ENCODE measurements at places on chromosomes 1 and 21.

- peaks cover 5% of the 10 kb centered on the region for H3K36me3 ChIP-seq
- no peak for DNase-seq
- H3K27me3 ChIP-seq = no peaks in the 10 kb centered on the region
- peaks cover 16% of the 10 kb centered on the region for H3K4me1 ChIP-seq
These were observed 1.4 kb downstream of the KTI12 start for GRCh38 chr1:52032124-52032784.

- DNase-seq = no peak
- H3K27me3 ChIP-seq = no peaks in the 10 kb centered on the region
- no peaks in the 10 kb centered on the region for H3K36me3 ChIP-seq
These were observed 452.9 kb upstream of the BEND5 start for GRCh38 chr1:49229555-49229954.

- no peaks in the 10 kb centered on the region for H3K4me1 ChIP-seq
- H3K36me3 ChIP-seq = no peaks in the 10 kb centered on the region
- H3K27ac ChIP-seq = no peak overlapping the region
- H3K4me3 ChIP-seq = no peak overlapping the region
These were observed 9.5 kb downstream of the GPR37L1 start for GRCh38 chr1:202131956-202132821.

DNA sequence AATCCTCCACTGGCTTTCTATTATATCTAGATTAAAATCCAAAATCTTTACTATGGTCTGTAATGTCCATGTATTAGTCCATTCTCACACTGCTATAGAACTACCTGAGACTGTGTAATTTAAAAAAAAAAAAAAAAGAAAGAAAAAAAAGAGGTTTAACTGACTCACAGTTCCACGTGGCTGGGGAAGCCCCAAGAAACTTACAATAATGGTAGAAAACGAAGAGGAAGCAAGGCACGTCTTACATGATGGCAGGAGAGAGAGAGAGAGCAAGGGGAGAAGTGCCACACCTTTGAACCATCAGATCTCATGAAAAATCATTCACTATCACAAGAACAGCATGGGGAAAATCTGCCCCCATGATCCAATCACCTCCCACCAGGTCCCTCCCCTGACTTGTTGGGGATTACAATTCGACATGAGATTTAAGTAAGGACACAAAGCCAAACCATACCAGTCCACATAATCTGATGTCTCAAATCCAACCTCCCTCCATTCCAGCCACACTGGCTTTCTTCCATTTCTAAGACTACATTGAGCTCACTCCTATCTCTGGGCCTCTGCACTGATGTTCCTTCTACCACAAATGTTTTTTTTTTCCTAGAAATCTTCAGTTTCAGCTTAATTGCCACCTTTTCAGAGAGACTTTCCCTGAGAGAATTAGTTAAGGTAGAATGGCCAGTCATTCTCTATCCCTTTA lies 92.4 kb downstream of the EIF4G3 start:
- peaks cover 4% of the 10 kb centered on the region for H3K4me1 ChIP-seq
- no peak overlapping the region for H3K27ac ChIP-seq
- no peaks in the 10 kb centered on the region for H3K27me3 ChIP-seq

DNA sequence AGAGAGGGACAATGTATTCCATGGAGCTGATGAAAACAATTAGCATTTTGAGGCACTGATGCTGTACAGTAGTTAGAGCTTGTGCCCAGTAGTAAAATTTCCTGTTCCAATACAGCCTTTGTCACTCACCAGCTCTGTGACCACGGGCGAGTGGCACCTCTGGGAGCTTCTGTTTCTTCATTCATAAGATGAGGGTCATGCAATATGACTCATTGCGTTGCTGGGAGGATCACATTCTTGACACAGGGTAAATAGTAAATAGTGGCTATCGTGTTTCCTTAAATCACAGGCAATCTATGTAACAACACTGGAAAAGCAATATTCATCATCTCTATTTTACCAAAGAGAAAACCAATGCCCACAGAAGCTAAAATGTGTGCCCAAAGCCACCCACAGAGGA lies 4.5 kb upstream of the LRRC52 start:
- no peak overlapping the region for H3K4me3 ChIP-seq
- no peak for DNase-seq
- H3K27ac ChIP-seq = no peak overlapping the region
- peaks cover 6% of the 10 kb centered on the region for H3K27me3 ChIP-seq
- no peaks in the 10 kb centered on the region for H3K4me1 ChIP-seq

- no peak overlapping the region for H3K4me3 ChIP-seq
- no peaks in the 10 kb centered on the region for H3K27me3 ChIP-seq
- no peaks in the 10 kb centered on the region for H3K4me1 ChIP-seq
- no peak overlapping the region for H3K27ac ChIP-seq
- H3K36me3 ChIP-seq = no peaks in the 10 kb centered on the region
These were observed 18.1 kb upstream of the PTPN14 start for GRCh38 chr1:214569357-214570004.

DNA sequence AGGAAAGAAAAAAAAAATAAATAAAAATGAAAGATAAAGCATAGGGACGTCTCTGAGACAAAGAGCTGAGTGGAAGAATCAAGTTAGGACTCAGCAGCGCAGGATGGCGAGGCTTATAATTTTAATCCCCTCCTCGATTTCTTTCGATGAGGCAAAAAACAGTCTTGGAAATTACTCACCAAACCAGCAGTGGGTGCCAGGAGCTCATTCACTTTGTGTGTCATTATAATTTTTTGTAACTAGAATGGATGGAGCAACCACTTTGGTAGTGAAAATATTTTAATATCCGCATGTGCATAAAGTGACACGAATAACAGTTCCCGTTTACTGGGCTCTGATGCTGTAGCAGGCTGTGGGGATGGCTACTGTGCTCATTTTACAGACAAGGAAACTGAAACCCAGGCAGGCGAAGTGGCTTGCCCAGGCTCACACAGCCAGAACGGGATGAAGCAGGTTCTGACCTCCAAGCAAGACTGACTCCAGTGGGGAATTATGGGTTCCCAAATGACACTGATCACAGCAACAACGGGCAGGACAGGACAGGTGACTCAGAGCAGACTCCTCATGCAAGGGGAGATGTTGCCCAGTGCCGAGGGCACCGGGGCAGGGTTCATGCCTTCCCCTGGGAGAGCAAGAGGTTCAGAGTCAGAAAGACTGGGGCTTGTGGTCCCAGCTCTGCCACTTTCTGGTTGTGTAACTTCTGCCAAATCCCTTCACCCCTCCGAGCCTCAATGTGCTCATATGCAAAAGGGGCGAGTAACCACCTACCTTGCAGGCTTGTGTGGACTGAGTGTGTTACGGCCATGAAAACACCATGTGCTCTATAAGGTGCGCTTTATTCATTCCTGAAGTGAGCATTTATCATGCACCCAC lies 63.6 kb downstream of the RUNX3 start:
- no peak overlapping the region for H3K27ac ChIP-seq
- H3K4me1 ChIP-seq = peaks cover 17% of the 10 kb centered on the region
- no peaks in the 10 kb centered on the region for H3K36me3 ChIP-seq
- DNase-seq = no peak
- no peaks in the 10 kb centered on the region for H3K27me3 ChIP-seq
- H3K4me3 ChIP-seq = no peak overlapping the region

DNA sequence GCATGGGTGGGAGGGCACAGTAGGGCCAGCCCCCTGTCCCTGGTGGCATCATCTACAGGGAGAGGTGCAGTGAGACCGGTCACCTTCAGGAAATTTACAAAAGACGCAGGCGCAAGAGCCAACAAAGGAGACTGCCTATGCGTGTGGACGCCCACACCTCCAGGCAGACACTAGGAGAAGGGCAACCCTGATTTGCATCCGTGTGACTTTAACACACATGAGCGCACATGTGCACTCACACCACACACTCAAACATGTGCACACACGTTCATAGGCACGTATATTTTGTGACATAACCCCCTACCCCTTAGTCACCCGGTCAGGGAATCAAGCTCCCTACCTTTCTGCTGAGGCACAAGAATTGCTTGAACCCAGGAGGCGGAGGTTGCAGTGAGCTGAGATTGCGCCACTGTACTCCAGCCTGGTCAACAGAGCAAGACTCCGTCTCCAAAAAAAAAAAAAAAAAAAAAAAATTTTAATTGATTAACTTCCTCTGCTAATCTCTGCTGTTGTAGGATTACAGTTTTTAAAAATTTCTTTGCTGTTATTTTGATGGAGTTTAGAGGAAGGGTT lies 84.7 kb upstream of the SLC25A33 start:
- no peaks in the 10 kb centered on the region for H3K36me3 ChIP-seq
- H3K27me3 ChIP-seq = peaks cover under 1% of the 10 kb centered on the region
- no peak for DNase-seq
- no peak overlapping the region for H3K27ac ChIP-seq
- H3K4me1 ChIP-seq = peaks cover 3% of the 10 kb centered on the region

- H3K36me3 ChIP-seq = peaks cover 48% of the 10 kb centered on the region
- no peak overlapping the region for H3K4me3 ChIP-seq
- no peaks in the 10 kb centered on the region for H3K27me3 ChIP-seq
- H3K27ac ChIP-seq = no peak overlapping the region
- H3K4me1 ChIP-seq = no peaks in the 10 kb centered on the region
- no peak for DNase-seq
These were observed 52.7 kb downstream of the MIGA1 start for GRCh38 chr1:77831976-77832711.

DNA sequence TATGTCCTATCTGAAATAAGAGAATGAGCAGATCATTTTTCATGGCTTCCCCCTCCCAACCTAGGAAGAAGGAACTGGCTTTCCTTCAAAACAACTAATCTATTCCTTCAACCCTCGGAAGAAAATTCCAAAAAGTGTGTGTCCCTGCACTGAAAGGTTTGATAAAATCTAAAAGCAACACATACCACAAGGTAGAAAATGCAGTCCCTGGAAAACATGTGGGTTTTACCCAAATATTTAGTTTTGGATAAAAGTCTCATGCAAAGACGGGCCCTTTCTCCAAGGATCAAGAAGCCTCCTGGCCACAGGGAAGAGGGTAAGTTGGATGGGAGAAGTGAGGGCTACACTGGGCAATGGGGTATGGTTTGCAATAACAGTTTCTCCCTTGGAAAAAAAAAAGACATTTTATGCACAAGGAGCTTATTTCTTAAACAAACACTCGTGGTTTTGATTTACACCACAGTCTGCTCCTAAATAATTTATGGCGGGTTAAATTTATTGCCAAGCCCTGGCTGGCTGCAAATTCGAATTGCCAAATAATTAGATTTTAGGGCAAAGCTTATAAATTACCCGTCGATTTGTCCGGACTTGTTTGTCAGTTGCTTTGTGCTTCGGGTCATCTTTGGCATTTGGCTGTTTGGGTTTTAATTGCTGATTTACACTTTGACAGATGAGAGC lies 28.9 kb downstream of the ERI3 start:
- no peak for DNase-seq
- H3K27me3 ChIP-seq = no peaks in the 10 kb centered on the region
- H3K4me3 ChIP-seq = no peak overlapping the region
- H3K27ac ChIP-seq = no peak overlapping the region

DNA sequence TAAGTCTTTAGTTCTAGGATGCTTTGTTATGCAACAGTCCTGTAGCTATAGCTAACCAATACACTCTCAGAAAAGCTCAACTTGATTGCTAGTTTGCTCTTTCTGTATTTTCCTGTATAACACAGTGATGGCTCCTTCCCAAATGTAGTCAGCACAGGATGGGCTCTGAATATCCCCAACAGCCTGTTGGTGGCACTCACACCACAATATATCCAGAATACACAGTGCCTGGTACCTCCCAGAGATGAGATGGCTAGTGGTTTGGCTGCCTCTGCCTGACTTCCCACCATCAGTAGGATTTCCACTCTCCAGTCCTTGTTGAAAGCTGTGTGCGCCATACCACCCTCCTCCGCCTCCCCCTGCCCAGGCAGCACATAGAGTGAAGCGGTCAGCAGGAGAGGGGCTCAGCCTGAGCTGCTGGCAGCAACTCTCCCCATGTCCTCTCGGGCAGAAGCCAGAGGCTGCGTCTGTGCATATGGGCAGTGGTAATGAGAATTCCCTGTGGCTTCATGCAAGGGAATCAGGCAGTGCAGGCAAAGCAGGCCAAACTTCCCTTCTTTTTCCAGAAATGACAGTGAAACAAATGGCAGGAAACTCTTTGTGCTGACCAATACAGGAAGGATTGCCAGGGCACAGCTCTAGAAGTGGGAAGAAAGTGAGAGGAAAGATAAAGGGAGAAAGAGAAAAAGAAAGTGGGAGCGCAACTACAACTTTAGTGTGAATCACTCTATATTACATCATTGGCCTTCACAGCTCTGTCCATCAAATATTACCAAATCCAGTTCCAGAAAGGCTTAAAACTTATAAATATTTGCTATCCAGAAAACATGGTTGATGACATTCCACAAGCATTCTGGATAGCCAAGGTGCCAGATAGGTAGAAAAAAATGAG lies 49.7 kb downstream of the LMX1A start:
- no peaks in the 10 kb centered on the region for H3K4me1 ChIP-seq
- H3K27ac ChIP-seq = no peak overlapping the region
- no peak overlapping the region for H3K4me3 ChIP-seq
- DNase-seq = no peak
- H3K36me3 ChIP-seq = no peaks in the 10 kb centered on the region

- peaks cover 8% of the 10 kb centered on the region for H3K4me1 ChIP-seq
- H3K4me3 ChIP-seq = no peak overlapping the region
- no peak overlapping the region for H3K27ac ChIP-seq
- no peak for DNase-seq
- H3K36me3 ChIP-seq = no peaks in the 10 kb centered on the region
- H3K27me3 ChIP-seq = no peaks in the 10 kb centered on the region
These were observed 15.0 kb downstream of the CITED4 start for GRCh38 chr1:40847023-40847745.

DNA sequence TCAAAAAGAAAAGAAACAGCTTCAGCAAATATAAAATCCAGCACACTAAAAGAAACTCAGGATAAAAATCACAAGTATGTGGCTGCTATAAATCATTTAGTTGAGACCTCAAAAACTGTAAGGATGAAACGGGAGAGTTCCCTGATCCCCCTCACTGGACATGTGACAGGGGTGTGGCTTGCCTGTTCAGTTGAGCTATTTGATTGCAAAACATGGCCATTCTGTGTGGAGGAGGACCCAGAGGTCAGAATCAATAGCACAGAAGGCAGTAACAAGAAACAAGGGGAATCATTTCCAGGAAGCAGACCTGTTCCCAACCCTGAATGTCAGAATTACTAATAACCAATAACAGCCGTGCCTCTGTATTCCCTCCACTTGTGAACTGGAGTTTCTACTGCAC lies 27.9 kb downstream of the RBM11 start:
- H3K4me1 ChIP-seq = no peaks in the 10 kb centered on the region
- H3K27me3 ChIP-seq = no peaks in the 10 kb centered on the region
- H3K4me3 ChIP-seq = no peak overlapping the region
- DNase-seq = no peak
- no peak overlapping the region for H3K27ac ChIP-seq

DNA sequence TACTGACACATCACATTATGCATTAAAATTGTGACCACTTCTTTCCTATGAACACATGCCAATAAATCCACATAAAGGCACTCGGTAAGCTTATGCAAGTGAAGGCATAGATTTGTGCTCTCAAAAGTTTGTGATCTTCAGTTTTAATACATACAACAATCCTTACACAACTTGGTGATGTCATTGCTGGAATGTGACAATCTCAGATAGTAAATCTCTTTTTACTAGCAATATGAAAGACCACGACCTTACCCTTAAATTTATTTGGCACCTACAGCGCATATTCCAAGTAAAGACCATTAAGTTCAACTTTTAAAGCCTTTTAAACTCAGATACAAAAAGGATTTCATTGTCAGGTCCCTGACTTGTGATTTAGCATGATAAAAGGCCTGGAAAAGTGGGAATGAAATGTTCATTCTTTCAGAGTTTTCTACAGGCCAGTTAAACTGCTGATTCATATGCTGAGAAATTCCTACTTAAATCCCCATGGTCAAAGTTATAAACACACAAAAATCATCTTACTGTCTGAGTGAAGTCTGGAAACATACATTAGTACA lies 157.4 kb downstream of the SIPA1L2 start:
- H3K27me3 ChIP-seq = no peaks in the 10 kb centered on the region
- no peaks in the 10 kb centered on the region for H3K36me3 ChIP-seq
- H3K4me3 ChIP-seq = no peak overlapping the region
- H3K4me1 ChIP-seq = no peaks in the 10 kb centered on the region
